Epithelial cell of proximal tubule (primary cell): ENCODE measurements at places on chromosomes 11 and 22. TPM values are rescaled to one million over a fixed set of nuclear protein-coding genes. Genes with fewer than 3 reads are reported as not detected.

DNA sequence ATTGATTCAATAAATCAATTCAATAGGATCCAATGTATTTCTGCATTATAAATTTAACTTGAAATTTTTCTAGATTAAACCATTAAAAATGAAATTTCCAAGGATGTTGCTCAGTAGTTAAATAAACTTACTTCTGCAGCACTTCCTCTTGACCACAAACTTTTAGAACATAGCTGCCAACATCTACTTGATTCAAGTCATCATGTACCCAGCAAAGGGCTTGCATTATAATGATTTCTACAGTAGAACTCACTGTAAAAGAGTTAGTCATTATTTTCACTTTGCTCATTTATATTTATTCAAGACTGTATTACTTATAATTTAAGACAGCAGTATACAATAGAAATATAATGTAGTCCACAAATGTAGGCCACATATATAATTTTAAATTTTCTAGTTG lies 59.2 kb downstream of the PIK3C2A start:
- DNase-seq, result no peak

GRCh38 chr11:64918017-64918416 lies 1.0 kb upstream of the ATG2A start:
- DNase-seq, result no peak

DNA sequence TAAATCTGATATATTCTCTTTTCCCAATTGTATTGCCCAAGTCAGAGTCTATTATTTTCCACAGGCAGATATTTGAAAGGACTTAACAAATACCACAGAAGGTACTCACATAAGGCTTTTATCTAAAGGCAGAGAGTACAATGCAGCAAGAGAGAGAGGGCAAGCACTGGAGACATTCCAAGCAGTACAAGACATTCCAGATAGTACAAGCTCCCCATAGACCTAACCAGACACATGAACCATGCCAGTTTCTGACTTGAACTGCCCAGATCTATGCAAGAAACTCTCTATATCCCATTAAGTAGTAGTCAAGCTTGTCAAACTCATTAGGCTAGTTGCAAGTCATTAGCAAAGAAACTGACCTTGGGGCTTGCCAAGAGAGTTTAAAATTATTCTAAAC lies 11.2 kb upstream of the MS4A6E start:
- DNase-seq, result no peak

- no peak for DNase-seq
Measured at GRCh38 chr11:43122546-43122945, 189.2 kb upstream of the API5 start.

GRCh38 chr11:134630861-134631260 lies 218.8 kb upstream of the B3GAT1 start:
- no peak for DNase-seq

DNA sequence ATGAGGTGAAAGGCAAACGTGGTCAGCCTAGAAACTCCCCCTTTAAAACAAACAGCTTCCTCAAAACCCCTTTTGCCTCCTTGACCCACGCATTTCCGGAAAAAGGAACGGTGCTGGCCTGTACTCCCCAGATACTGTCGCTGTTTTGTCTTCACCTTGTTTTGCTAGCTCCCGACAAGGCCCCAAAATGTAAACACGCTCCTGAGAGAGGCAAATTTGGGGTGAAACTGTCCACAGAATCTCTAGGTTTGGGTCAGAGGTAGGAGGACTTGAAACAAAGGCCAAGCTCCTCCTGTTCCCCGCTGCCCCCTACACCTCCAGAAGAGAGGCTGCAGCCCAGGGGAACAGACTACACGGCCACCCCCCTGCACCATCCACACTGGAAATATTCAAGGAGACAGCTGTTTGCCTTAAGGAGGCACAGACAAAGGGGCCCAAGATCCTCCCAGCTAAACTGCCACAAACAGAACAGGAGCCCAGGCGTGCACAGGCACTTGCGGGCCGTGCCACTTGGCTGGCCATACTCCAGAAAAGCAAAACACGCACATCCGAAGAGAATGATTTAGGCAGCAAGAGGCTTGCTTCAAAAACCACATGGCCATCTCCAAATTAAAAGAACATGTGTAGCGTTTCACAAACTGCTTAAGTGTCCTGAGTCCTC lies 160.5 kb upstream of the GRK3 start:
- DNase-seq, result no peak

DNA sequence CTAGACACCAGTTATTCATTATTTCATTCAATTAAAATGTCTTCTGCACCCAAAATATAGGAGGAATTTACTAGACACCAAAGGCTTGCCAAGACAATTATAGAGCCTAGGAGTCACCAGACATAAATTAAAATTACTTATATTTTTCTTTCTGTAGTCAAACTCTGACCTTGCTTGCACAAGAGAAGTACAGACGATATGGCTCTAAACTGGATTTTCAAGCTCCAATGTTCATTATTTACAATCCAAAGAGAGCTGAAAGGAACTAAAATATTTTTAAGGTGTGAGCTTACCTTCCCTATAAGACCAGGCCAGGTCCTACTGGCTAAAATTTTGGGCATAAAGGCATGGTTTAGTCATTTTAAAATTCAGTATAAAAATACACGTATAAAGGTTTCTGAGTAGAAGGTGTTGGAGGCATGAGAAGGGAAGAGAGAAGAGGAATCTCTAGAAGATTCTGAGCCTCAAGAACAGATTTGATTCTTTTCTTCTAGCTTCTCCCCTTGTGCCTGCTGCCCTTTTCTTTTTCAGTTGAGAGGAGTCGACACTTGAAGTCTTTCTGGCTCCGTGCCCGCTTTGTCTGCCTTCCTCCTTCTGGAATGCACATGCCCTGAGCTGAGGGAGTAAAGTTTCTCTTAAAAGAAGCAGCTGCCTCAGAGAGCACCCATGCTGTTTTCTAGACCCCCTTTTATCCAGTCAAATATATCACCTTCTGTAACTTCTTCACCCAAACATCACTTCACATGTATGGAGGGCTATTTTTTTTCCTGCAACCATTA lies 13.5 kb downstream of the C11orf97 start:
- DNase-seq, result no peak

MMP8 gene
- total RNA-seq, result not detected in 2 replicates

MAP4K2 gene
- 25.2 and 52.4 TPM in 2 replicates for total RNA-seq

BAIAP2L2 gene
- total RNA-seq, result 5.4 and 6.5 TPM in 2 replicates

GDPD4 gene
- total RNA-seq, result not detected in 2 replicates

KRTAP5-7 gene
- total RNA-seq, result not detected in 2 replicates
